Activated T-cell treated with anti-CD3 and anti-CD28 coated beads for 1 hour (primary cell): ENCODE measurements at places on chromosomes 1 and 21.

DNA sequence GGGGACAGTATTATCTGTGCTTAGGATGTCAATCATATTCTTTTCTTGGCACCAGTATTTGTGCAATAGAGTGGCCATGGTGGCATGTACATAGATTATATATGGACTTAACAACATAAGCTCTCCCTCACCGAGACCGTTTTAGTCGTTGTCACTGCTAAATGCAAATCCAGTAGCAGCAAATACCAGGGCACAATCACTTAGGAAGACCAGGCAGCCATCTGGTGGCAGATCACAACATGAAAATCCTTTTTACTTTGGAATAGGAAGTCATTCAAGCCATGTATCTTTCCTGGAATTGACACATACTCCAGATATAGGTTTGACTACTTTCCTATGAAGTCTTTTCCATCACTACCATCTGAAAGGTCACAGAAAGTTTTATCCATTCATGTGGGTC, 53.2 kb upstream of the C1orf87 start:
- no peak for DNase-seq

DNA sequence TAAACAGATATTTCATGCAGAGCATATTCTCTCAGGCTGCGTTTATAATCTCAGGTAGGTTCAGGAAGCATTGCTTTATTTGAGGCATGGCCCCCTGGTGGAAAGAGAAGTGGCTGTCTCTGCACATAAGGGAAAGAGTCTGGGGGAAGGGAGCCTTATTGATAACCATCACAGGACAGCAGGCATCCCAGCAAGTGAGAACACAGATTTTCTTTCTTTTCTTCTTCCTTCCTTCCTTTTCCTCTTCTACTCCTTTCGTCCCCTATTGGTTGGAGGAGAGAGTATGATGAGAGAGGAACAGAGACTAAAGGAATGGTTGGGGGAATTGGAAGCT, 21.9 kb downstream of the TSNAX start:
- DNase-seq = no peak

- no peak for DNase-seq
These were observed 61.1 kb upstream of the KIF1B start for GRCh38 chr1:10149231-10149630.

- peak; percentile 88 for DNase-seq
These were observed 958 bp upstream of the CKS1B start for GRCh38 chr1:154973344-154974101.

GRCh38 chr1:226602186-226603021, 53.8 kb downstream of the STUM start:
- no peak for DNase-seq

DNA sequence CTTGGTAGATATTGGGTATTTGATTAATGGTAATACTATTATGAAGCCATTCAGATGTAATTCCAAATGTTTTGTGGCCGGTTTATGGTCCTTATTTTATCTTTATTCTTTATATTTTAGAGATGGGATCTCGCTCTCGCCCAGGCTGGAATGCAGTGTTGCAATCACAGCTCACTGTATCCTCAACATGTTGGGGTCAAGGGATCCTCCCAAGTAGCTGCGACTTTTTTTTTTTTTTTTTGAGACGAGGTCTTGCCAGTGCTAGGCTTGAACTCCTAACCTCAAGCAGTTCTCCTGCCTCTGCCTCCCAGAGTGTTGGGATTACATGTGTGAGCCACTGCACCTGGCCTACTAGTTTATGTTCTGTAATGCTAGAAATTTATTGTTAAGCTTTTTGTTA, 4.7 kb downstream of the DDI2 start:
- no peak for DNase-seq

GRCh38 chr1:197041486-197042353, 25.3 kb downstream of the F13B start:
- no peak for DNase-seq

- DNase-seq = no peak
These were observed 166.6 kb downstream of the DYRK1A start for GRCh38 chr21:37532868-37533780.
